CD4-positive, alpha-beta T cell treated with Interleukin-17A for 4 hours (primary cell): ENCODE measurements at places on chromosomes 12 and 14.

DNA sequence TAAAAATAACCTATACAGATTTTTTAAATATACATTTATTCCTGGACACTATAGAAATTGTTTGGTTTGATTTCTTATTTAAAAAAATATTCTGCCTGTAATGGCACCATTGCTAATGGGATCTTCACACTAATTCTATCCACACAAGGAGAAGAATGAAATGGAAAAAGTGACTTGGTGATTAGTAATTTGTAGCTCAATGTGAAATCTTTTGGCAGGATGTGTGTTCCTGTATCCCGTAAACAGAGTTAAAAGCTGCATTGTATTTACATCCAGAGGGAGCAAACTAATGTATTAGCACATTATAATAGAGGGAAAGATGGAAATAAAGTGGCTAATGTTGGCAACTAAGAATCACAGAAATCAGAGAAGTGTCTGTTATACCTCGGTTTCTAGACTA, 1455.3 kb upstream of the FLRT2 start:
- no peak for DNase-seq

GRCh38 chr14:22255017-22255950, 333.7 kb downstream of the DAD1 start:
- no peak for DNase-seq

DNA sequence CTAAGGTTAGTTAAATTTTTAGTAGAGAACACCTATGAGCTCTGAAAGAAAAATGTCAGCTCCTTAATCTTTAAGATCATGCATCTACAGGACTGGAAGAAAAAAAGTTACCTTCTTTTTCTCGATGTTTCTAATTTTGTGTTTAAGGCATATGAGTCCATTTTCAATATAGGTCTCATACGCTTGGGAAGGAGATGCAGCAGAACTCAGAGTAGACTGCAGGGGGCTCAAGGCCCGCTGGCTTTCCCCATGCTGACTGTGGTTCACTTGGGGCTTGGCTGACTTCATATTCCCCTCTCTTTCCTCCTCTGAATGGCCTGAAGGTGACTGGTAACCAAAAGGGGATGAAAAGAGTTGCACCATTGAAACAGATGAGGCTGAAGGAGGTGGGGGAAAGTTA, 1.5 kb downstream of the CAPRIN2 start:
- peak; percentile 14 for DNase-seq

DNA sequence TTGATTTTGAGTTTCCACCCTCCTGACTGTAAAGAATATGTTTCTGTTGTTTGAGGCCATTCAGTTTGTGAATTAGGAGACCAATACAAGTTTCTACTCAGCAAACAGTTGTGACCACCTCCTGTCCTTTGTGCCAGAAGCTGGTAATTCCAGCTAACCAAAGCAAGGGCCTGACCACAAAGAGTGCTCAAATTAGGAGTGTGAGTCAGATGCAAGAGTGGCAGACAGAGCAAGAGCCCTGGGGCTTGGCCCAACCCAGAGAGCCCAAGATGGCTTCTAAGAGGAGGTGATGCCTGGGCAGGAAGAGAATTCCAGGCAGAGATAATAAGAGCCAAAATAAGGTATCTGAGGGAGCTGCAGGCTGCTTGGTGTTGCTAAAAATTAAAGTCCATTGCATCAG, 77.7 kb upstream of the C14orf132 start:
- DNase-seq = no peak

DNA sequence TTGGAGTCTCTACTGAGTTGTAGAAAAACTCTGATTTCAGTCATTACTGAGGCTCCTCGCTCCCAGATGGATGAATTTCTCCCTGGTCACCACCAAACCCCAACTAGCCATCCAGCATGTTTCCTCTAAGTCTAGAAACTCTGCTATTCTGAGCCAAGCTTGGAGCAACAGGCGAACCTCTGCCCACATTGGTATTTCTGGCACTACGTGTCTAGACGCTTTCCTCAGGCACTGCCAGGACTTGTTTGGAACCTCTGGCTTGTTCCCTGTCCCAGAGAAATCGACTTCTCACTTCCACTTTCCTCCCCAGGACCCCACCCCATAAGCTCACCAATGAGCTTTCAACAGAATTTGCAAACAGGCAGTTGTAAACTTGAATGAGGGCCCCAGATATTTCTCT, 27.6 kb downstream of the WSCD2 start:
- no peak for DNase-seq

GRCh38 chr12:59158681-59159080, 238.4 kb upstream of the LRIG3 start:
- no peak for DNase-seq

GRCh38 chr14:88698651-88699050, 94.1 kb downstream of the EML5 start:
- no peak for DNase-seq

- no peak for DNase-seq
These were observed 1168.4 kb downstream of the AACS start for GRCh38 chr12:126233625-126234024.

DNA sequence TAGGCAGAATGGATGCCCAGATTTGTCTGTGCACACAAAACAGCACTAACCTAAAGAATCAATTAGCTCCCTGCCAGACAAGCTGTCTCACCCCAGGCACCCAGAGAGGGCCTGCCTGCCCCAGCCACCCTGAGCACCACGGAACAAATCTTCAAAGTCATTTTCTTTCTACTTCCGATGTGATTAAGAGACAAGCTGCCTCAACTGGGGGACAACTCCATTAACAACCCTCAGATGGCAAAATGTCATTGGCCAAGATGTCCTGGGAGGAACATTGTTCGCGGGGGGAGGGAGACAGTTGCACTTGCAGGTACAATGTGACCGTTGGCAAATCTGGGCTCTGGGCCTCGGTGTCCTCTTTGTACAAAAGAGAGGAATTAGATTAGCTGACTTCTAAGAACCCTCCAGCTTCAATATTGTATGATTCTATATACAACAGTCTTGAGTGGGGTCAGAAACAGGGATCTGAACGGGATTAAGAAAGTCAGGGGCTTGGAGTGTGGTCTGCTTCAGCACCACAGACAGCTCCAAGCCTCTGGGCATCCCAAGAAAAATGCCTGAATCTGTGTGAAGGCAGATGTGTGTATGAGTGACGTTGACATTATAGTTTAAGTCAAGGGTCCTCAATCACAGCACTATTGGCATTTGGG, 42.8 kb upstream of the CMKLR1 start:
- DNase-seq = no peak

- no peak for DNase-seq
These were observed 180.6 kb upstream of the NUDT4 start for GRCh38 chr12:93197067-93197593.

- peak; percentile 43 for DNase-seq
These were observed 20.5 kb upstream of the FBRSL1 start for GRCh38 chr12:132469423-132469822.

GRCh38 chr12:27344760-27345159, 12.1 kb downstream of the BMAL2 start:
- DNase-seq = no peak

DNA sequence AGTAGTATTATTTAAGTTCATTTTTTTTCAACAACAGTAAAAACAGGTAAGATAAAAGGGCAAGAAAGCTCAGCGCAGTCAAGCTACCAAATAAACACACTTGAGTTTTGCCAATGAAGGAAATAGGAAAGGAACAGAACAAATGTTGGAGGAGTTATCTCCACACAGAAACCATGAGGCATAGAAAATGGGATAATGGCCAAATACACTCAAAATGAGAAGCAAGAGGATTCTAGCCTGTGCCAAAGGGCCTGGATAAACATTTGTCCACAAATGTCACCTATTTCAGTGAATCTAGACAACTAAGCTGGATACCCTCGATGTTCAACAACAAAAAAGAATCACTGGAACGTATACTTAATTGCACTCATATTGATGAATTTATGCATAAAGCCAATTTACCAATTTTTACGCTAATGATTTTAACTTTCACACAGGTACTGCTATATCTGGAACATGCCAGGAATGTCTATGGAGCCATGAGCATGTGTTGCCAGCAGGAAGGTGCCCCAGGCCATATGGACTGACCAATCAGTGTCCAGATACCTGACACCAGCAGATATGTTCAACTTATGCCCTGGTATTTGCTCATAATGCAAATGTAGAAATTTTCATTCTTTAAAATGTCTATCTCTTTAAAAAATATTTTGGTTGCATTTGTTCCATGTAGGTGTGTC, 21.1 kb downstream of the ST8SIA1 start:
- no peak for DNase-seq

GRCh38 chr12:79378496-79378895, 312.3 kb downstream of the PAWR start:
- DNase-seq = no peak

DNA sequence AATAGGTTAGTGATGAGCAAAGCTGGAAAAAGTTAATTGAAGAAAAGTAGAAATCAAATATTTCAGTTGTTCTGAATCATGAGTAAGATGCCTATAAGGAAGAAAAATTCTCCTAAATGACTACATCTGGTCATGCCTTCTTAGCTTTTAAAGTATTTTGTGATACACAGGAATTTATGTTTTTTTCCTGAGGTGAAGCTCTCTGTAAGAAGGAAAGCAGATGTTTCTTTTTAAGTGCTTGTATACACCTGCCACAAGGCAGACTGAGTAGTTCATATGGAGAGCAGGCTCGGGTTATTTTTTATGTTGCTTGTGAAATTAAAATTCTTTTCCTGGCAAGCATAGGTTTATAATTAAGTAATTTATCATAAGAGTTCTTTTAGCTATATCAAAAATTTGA, 275.2 kb downstream of the RAD51B start:
- no peak for DNase-seq

GRCh38 chr14:100525615-100526014, 61.6 kb downstream of the BEGAIN start:
- DNase-seq = no peak

DNA sequence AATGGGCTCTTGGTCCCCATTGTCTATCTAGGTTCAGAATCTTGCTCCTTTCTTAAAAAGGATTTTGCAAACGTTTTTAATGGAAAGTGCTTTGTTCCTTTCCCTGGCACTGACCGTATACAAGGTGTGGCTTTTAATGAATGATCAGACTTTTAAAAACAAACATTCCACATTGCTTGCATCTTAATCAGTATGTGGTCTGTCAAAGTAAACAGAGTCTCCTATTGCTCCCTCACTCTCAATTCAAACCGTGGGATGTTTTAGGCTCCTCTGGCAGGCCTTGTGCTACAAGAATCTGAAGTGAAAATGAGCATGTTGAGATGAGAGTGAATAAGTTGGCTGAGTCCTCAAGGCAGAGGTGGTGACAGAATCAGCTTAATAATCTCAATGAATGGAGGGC, 107.0 kb downstream of the VRK1 start:
- no peak for DNase-seq

- DNase-seq = no peak
These were observed 134.6 kb downstream of the ESR2 start for GRCh38 chr14:64159588-64159987.

DNA sequence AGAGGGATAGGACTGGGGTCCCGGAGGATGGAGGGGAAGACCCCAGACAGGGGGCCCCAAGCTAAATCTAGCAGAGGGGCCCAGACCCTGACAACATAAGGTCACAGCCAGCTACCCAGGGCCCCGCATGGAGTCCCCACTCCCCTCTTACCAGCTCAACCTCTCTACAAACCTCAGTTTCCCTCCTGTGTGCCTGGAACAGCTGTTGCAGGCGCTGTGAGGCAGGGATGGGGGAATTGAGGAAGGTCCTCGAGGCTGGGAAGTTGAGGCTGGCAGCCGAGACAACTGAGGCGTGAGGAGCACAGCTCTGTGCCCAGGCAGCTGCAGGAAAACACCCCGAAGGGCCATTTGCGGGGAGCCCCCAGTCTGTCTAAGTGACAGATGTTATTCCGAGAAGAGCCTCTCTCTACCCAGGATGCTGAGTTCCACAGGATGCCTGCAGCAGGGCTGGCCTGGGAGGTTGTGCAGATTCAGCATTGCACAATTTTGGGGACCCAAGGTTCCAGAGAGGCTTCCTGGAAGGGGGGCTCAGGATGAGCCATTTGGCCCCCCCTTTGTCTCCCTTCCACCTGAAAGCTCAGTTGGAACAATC, 42.7 kb upstream of the NCOR2 start:
- peak; percentile 18 for DNase-seq

DNA sequence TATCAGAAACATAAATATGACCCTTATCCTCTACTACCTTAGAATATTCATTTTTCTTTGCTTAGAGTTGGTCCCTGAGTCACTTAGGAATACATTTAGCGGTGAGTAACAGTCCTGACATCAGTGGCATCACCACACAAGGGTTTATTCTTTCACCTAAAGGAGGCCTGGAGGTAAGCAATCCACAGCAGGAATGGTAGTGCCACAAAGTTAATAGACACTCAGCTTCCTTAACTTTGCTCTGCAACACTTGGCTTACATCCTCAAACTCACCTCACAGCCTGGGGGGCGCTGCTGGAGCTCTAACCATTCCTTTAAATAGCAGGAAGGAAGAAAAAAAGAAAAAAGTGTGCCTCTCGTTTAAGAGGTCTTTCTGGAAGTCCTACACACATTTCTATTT, 29.1 kb downstream of the BBOF1 start:
- no peak for DNase-seq

GRCh38 chr12:21697904-21698630, 40.4 kb upstream of the LDHB start:
- no peak for DNase-seq

- DNase-seq = no peak
These were observed 22.1 kb upstream of the ITPK1 start for GRCh38 chr14:93137864-93138263.

DNA sequence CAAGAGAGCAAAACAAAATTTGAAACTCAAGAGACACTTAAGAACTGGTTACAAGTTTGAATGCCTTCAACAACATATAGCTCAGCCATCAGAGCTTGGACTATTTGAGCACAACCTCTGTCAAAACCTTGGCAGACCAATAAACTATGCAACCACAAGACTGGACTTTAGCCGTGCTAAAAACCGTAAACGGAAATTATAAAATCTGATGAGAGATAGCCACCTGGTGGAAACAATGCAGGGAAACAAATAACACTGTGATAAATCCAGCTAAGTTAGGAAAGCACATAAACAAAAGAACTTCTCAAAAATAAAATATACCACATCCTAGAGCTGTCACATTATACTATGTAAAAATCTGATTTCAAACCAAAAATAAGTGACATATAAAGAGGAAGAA, 1074.2 kb upstream of the NOVA1 start:
- DNase-seq = no peak

- no peak for DNase-seq
These were observed 46.5 kb downstream of the TSPAN9 start for GRCh38 chr12:3123729-3124128.

- no peak for DNase-seq
These were observed 33.5 kb upstream of the CDK2AP1 start for GRCh38 chr12:123305136-123305535.

GRCh38 chr12:130128790-130129735, 33.2 kb upstream of the FZD10 start:
- no peak for DNase-seq

DNA sequence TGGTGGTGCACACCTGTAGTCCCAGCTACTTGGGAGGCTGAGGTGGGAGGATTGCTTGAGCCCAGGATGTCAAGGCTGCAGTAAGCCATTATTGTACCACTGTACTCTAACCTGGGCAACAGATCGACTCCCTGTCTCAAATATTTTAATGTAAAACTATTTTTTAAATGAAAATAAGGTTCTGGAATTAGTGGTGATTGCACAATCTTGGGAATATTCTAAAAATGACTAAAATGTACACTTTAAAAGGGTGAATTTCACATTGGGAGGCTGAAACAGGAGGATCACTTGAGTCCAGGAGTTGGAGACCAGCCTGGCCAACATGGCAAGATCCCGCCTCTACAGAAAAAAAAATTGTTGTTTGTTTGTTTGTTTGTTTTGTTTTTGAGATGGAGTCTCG, 12.9 kb upstream of the TMBIM6 start:
- DNase-seq = no peak
